WTC11 (cell line): ENCODE measurements at places on chromosomes 3 and 15. TPM values are rescaled to one million over a fixed set of nuclear protein-coding genes. Genes with fewer than 3 reads are reported as not detected.

DNA sequence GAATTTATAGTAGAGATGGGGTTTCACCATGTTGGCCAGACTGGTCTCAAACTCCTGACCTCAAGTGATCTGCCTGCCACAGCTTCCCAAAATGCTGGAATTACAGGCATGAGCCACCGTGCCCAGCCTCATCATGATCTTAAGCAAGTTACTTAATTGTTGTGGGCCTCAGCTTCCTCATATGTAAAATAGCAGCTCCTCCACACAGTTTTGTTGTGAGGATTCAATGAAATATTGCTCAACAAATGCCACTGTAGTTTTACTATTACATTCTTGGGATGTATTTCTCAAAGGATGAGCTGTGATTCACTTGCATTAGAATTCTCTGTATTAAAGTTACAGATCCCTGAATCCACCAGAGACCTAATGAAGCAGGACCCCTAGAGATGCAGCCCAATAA, 168.8 kb downstream of the ADAMTS9 start:
- H3K4me1 ChIP-seq = peaks cover 11% of the 10 kb centered on the region
- peaks cover 9% of the 10 kb centered on the region for H3K36me3 ChIP-seq
- H3K27me3 ChIP-seq = no peaks in the 10 kb centered on the region
- no peak overlapping the region for H3K4me3 ChIP-seq

DNA sequence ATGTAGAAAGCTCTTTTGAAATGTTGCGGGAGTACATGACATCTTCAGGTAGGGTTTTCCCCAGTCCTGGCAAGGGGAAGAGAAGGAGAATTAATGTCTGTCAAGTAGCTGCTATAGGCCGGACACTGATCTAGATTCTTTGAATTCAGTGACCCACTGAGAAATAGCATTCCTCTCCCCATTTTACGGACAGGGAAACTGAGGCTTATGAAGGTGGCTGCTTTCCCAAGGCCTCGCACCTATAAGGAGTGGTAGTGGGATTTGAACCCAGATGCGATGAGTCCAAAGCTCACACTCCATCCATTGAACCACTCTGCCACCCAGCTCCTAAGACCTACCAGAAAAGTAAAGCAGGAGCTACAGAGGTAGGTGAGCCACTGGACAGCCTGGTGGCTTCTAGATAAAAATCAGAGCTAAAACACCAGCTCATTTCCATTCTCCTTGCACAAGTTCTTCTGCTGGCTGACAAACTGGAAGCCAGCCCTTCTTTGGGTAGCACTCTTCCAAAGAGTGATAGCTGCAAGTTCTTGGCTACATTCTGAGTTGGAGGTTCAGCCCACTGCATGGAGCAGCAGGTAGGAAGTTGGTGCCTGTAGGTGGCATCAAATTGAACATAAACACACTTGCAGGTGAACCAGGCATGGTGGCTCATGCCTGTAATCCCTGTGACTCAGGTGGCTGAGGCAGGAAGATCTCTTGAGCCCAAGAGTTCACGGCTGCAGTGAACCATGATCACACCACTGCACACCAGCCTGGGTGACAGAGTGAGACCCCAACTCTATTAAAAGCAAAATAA, 22.0 kb downstream of the ZNF710 start:
- DNase-seq = no peak
- no peaks in the 10 kb centered on the region for H3K36me3 ChIP-seq
- H3K27ac ChIP-seq = no peak overlapping the region
- H3K4me3 ChIP-seq = no peak overlapping the region

DNA sequence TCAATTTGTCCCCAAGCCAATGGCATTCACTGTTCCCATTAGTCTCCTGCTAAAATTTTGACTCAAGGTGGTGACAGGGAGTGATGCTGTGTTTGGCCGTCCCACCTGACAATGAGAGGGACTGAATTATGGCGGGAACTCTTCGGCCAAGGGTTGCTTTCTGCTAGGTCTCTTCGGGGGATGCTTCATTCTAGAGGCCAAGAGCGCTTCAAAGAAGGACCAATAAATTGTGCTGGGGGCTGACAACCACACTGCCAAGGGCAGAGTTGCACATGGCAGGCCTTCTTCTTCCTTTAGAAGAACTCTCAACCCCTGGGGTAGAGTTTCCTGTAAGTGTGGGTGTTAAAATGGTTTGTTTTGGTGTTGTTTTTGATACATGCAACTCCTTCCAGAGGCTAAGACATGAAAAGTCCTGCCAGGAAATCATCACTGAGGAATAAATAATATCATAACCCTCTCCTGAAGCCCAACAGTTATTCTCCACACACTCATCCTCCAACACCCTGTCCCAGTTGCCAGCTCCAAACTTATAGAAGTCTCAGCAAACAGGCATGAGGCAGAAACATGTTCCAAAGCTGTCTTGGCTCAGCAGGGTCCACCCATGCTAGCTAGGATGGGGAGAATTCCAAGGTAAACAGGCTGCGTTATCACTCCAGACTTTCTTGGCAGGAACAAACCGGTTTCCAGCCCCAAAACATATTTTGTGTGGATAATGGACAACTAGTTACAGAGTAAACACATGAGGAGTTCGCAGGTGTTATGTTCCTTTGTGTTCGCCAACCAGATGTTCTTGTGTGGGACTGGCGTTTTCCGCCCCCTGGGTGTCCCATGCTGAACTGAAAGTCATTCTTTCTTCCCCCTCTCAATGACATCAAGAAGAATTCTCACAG, 396.7 kb upstream of the RGMA start:
- H3K36me3 ChIP-seq = no peaks in the 10 kb centered on the region
- H3K4me1 ChIP-seq = peaks cover 15% of the 10 kb centered on the region
- H3K4me3 ChIP-seq = no peak overlapping the region
- H3K27me3 ChIP-seq = peaks cover 10% of the 10 kb centered on the region; the same call in 1 of the 2 replicates

DNA sequence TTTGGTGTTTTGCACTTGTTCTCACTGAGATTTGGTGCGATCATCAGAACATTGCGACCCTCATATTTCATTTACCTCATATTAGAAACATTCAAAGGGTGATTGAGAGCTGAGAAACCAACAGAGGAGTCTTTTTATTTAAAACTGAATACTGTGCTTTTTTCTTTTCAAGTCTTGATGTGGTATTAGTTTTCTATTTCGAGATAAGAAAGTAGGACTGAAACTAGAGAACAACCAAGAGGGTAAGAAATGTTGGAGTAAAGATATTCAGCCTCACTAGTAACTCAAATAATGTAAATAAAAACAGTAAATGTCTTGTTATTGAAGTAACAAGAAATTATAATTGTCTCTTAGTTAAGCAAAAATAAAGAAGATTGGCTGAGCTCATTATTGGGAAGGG, 26.5 kb downstream of the EFHB start:
- H3K4me1 ChIP-seq = peaks cover 10% of the 10 kb centered on the region
- no peak overlapping the region for H3K27ac ChIP-seq
- no peak overlapping the region for H3K4me3 ChIP-seq
- DNase-seq = no peak
- H3K36me3 ChIP-seq = 0 out of 2 replicates have a peak, but pooled peaks cover 3% of the 10 kb centered on the region

DNA sequence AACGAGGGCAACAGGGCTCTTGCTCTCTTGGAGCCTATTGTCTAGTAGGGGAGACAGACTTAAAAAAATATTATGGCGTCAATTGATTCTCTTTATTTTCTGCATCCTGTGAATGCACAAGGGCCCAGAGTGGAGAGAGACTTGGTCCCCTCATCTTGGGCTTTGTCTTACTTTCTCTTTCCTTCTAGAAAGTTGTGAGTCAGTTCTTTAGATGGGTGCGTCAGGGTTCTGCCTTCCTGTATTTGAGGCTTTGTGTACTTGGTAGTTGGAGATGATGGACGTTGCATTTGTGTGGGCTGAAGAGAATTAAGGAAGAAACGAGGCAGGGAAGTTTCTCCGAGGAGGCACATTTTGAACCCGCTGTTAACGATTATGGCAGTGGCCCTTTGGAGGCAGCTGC, 52.9 kb downstream of the CACNA1D start:
- no peak for DNase-seq
- H3K4me1 ChIP-seq = peaks cover 3% of the 10 kb centered on the region; the same call in 1 of the 2 replicates
- H3K4me3 ChIP-seq = no peak overlapping the region
- no peaks in the 10 kb centered on the region for H3K36me3 ChIP-seq
- no peak overlapping the region for H3K27ac ChIP-seq

FSIP1 gene
- 0.55 to 0.61 TPM (median 0.60 TPM) in 3 replicates for total RNA-seq

COL7A1 gene
- 8.1 to 16.1 TPM (median 15.4 TPM) in 3 replicates for total RNA-seq

STARD9 gene
- total RNA-seq = 5.7 to 6.6 TPM (median 6.2 TPM) in 3 replicates
